ENCODE measurements at places on chromosomes 5 and 9.

DNA sequence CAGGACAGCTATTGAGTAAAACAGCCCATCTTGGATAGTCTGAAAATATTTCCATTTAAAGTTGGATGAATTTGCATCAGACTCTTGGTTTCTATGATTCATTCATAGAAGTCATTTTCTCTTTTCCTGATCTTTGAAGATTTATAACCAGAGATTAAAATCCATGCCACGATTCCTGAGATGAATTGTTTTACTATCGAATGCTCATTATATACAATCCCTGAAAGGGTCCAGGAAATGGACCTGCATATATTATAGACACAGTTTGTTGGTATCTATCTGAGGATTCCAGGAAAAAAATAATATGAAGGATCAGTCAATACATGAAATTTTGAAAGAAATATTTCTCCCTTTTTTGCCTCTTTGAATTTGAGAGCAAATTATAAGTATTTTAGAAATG lies 99.0 kb downstream of the ICE1 start:
- no peak for DNase-seq

- no peak for DNase-seq
Observed at GRCh38 chr5:179427032-179427675, 81.9 kb upstream of the ADAMTS2 start.

DNA sequence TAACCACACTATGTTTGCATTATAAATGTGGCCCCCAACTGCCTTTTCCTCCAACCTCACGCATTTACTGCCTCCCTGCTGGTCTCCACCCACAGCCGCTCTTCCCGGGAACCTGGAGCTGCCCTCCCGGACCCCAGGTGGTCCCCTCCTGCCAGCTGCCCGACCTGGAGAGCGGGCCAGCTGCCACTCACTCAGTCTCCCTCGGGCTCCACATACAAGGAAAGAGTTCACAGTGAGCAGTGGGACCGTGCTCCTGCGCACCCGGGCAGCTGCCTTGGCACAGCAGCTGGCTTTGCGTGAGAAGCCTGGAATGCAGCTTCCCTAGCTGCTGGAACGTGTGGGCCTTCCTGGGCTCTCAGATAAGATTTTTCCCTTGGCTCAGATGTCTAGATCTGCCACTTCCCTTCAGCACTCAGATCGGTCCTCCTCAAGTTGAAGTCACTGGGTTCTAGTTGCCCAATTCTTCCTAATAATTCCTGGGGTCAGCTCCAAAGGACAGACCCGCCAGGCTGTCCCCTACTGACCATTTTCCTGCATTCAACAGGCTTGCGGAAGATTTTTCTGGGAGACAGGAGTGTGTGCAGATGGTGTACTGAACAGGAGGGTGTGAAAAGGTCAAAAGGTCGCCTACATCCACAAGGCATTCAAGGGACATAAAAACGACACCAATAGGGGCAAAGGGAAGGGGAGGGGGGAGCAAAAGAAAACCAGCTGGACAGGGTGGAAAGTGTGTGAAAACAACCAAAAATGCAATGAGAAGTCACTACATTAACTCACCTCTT lies 69.1 kb downstream of the MYO10 start:
- no peak for DNase-seq

- no peak for DNase-seq
Observed at GRCh38 chr9:128225770-128226411, 22.7 kb downstream of the DNM1 start.

GRCh38 chr9:138037140-138037539 lies 159.6 kb downstream of the CACNA1B start:
- no peak for DNase-seq

DNA sequence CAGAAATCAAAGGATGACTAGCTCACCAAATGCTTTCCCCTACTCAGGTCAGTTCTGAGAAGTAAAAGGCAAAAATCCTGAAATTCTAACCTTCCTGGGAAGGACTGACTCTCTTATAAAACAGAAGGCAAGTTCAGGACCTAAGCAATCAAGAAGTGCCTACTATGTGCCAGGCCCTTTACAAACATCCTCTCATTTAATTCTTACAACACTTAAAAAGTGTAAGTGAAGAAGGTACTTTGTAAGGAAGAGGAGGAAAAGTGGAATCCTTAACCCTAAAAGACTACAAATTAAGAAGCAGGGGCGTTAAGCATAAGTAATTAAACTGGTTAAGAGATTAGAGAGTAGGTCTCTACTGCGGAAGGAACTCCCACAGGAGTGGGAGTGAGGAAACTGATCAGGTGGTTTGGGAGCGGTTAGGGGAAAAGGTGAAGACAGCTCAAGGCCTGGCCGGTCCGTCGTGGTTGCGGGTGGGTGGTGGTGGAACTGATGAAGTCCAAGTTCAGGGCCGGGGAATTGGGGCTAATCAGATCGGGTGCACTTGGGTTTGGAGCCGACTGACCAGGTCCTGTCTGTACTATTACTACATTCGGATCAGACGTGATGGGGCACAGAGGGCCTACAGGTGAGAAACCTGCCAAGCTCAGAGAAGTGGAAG lies 839 bp downstream of the MED27 start:
- DNase-seq = no peak

DNA sequence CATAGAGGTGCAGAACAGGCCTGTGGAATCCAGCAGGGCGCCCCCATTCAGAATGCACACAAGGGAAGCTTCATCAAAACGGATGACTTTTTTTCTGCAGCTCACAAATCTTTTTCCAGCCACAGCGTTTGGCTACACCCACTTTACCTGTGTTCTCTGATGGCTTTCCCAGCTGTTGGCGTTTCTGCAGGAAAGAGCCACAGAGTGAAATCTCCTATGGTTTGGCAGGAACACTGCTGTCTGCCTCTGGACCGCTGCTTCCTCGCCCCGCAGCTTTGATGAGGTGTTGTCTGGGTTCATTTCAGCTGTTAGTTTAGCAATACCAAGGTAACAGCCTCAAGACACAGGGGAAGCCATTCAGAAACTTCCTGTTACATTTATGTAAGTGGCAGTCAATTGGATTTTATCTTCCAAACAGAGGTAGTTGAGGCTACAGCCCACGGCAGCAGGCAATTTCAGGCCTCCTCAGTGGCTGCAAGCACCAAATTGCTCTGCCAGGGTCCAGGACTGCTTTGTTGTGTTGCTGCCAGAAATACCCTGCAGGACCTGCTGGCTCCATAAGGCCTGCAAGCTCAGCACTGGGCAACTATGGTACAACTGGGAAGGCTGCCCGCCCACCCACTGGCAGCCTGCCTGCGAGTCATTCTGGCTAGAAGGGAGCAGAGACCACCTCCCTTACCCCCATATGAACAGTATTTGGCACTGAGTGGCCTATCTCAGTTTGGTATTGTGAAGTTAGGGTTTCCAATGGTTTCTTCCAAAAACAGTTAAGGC lies 96.7 kb downstream of the MVB12B start:
- DNase-seq = no peak

DNA sequence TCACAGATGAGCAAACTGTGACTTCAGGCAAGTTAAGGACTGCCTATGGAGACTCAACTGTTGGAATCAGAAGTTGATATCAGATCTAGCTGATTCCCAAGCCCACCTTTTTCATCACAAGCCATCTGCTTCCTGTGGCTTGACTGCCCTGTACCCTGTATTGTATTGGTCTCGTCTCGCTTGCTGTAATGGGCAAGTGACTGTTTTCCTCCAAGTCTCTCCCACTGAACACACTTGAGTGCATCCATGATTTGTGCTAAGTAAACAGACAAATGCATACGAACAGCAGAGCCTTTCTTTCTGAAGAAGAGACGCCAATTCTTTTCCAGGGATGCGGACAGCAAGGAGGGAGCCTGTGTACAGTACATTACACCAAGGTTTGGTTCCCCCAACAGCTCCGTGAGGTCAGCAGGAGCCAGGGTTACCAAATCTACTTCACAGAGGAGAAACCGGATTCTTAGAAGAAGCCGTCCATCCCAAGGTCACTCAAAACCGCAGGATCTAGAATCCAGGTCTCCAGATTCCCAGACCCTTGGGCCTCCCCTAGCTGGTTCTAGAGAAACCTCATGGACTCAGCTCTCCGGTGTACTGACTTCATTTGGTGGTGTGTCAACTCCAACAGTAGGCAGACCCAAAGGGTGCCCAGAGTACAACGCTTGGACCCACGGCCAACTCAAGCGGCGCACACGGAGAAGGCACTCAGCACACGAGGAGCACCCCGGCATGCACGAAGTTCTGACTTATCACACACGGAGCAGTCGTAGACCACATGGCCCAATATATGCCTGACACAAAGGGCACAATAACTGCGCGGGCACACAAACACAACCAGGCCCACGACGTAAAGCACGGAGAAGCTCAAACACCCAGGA lies 1.1 kb downstream of the BAG1 start:
- no peak for DNase-seq

DNA sequence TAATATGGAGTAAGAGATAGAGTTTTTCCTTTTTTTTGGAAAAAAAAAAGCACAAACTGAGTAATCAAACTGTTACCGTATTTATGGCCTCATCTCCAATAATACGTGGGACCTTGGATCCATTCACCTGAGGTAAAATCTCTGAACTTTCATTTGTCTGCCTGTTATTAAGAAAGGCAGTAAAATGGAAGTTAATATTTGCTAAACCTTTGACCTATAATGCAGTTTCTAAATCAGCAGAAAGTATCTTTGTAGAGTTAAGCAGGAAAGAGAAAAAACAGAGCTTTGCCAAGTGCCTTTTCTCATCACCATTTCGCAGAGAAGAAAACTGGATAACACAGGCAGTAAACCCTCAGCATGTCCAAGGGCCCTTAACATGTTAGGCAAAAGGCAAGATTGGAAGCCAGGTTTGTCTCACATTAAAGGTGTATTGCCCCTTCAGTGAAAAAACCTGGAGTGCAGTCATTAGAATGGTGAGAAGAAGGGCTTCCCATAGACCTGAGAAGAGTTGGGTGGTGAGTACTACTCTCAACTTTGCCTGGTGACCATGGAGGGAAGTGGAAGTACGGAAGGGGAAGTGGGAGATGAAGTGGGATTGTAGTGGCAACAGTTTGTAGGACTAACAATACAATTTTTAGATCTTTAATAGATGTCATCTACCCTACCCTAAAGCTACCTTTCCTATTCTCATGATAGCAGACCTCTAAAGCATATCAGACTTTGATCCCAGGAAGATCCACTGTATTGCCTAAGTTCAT lies 65.4 kb upstream of the GRAMD2B start:
- DNase-seq = no peak

DNA sequence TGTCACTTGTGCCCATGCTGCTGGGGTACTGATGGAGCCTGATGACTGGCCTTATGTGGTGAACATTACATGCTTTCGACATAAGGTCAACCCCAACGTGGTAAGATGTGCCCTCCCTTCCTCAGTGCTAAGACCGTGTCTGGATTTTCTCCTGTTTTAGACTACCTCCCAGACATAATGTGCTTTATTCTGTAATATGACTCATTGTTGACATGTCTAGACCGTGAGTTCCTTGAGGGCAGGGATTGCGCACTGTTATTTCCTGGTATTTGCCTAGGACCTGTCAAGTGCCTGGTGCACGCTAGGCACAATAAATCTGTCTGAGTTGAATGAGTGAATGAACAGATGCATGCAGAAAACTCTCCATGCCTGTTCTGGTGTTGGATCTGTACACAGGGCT lies 346.0 kb downstream of the KDM4C start:
- no peak for DNase-seq

Data from Calu3 (cell line).